ENCODE measurements at places on chromosomes 13 and 19. TPM values are rescaled to one million over a fixed set of nuclear protein-coding genes. Genes with fewer than 3 reads are reported as not detected.

DNA sequence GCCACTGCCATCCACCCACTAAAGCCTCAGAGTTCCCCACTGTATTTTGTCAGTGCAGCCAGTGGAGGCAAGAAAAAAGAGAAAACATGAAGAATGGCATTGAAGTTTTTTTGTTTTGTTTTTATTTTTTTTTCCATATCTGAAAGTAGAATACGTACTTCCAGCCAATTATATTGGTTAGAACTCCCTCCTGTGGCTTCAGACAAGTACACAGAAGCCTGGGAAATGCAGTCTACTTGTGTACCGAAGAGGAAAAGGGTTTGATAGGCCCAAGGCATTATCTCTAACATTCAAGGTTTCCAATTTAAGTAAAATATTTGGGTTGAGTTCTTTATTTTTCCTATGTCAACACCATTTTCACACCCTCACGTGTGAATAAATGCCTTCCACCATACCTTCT lies 696.2 kb upstream of the GPC6 start:
- DNase-seq: no peak

DNA sequence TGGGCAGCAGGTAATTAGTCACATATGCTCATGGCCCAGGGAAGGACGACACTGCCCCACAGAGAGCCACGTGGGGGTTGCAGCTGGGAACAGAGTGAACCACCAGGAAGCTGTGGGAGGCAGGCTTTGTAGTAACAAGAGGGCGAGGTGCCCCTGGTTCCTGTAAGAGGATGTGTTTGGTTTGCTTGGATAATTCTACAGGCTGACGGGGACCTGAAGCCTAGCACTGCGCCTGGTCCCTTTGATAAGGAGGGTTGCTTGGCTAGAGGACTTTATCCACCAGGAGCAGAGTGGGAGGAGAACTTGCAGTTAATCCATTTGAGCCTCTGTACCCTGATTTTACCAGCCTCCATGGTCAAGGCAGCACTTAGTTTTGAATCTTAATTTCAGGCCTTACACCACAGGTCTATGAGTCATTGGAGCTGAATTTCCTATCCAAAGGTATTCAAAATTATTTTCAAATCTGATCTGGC lies 67.4 kb upstream of the CLDN10 start:
- DNase-seq: no peak

- no peak for DNase-seq
Observed at GRCh38 chr13:28714651-28715050, 4.1 kb downstream of the SLC46A3 start.

DNA sequence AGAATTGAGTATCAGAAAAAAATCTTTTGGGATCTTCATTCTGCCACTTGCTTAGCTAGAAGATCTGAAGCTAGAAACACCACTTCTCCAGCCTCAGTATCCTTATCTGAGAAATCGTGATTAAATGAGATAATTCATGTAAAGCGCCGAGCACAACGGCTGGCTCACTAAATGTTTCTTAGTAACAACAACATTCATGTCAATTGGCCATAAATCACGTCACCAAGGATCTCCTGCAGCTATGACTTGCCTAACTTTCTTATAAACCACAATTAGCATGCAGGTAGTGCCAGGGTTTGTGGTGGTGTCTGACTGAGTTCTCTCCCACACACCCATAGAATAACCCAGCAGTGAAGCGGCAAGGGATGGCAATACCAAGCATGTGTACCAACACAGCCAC lies 501.3 kb downstream of the EFNB2 start:
- no peak for DNase-seq

SYNGR4 gene
- total RNA-seq: not detected

SLC7A1 gene
- total RNA-seq: 13.8 TPM
